ENCODE measurements at places on chromosomes 16 and 17. TPM values are rescaled to one million over a fixed set of nuclear protein-coding genes. Genes with fewer than 3 reads are reported as not detected.

KRT28 gene
- not detected for polyA plus RNA-seq

NXPH3 gene
- polyA plus RNA-seq, result 40.4 TPM

NSF gene
- polyA plus RNA-seq, result 10.6 TPM

CLDN7 gene
- polyA plus RNA-seq, result 37.6 TPM

CACNA1G gene
- polyA plus RNA-seq, result not detected

KIF2B gene
- polyA plus RNA-seq, result not detected

RNF43 gene
- polyA plus RNA-seq, result 1.1 TPM

GP2 gene
- 6.4 TPM for polyA plus RNA-seq

NPIPA2 gene
- 3.0 TPM for polyA plus RNA-seq

SPNS3 gene
- polyA plus RNA-seq, result not detected

GRCh38 chr16:67250045-67250327 lies 1.2 kb downstream of the SLC9A5 start:
- no peak for DNase-seq

GRCh38 chr16:69761983-69762813 lies at the start of gene WWP2:
TSS of gene WWP2 (plus strand) at chr16:69762332. CDS start at chr16:69787011, 24,679 bp downstream.
- DNase-seq, result peak; percentile 92

DNA sequence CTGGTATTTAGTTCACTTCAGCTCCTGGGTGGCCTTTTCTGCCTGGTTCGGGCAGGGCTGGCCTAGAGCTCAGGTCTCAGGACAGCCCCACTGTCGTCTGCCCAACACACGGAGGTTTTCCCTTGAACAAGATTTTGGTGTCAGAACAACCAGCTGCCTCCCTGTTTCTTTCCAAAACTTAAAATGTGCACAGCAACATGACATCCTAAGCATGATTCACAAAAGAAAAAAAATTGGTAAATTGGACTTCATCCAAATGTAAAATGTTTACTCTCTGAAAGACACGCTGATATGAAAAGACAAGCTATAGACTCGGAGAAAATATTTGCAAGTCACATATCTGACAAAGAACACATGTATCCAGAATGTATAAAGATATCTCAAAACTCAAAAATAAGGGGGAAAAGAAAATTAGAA lies 197.8 kb upstream of the CHMP6 start:
- DNase-seq, result peak; percentile 44

GRCh38 chr17:14340857-14341754 lies 40.2 kb downstream of the HS3ST3B1 start:
- no peak for DNase-seq

GRCh38 chr17:64780096-64781013 lies 118.2 kb upstream of the SMURF2 start:
- DNase-seq, result peak; percentile 81

- DNase-seq, result no peak
Observed at GRCh38 chr16:24195221-24195620, 60.9 kb upstream of the CACNG3 start.

DNA sequence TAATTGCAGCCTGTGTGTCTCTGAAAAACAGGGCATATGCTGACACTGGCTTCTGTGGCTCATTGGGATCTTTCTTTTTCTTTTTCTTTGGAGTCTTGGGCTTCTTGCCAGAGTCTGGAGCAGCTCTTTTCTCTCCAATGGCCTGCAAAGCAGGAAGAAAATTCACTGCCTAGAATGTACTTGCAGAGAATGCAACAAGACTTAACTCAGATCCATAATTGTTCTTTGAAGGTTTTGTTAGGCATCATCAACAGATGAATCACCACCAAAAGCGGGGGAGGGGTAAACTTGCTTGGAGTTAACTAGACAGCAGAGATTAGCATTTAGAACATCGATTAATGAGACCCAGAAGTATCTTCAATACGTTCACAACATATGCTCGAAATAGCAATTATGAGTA lies 100.9 kb downstream of the TOX3 start:
- no peak for DNase-seq

DNA sequence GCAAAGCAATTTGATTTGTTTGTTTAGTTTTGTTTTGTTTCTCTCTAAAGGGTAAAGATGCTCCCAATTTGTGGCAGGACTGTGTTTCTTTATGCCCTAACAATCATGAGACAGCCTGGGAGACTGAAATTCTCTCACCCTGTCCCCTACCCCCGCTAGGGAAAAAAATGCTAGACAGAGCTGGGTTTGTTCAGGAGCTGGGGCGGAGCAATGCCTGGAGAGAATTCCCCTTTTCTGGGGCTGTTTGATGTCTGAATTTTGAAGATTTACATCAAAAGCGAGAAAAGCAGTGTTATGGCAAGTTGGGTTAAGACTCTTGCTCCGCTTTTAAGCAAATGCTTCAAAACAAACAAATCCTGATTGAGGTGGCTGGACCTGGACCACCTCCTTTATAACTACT lies 8.4 kb downstream of the MAF start:
- no peak for DNase-seq

DNA sequence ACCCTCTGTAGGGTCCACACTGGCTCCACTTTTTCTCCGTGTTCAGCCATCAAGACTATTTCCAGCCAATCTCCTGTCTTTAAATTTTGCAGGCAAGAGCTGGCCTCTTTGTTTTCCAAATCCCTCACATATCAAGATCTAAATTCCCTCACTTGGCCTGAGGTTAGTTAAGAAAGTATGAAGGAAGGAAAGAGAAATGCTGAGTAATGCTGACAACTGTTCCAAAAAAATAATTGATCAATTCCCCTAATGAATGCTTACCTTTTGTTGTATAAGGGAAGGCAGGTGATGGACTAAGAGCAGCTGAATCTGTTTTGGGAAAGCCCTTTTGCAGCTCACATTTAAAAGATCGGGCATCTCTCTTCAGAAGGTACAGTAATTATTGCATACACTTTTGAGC lies 105.1 kb upstream of the KCNJ16 start:
- DNase-seq, result no peak

DNA sequence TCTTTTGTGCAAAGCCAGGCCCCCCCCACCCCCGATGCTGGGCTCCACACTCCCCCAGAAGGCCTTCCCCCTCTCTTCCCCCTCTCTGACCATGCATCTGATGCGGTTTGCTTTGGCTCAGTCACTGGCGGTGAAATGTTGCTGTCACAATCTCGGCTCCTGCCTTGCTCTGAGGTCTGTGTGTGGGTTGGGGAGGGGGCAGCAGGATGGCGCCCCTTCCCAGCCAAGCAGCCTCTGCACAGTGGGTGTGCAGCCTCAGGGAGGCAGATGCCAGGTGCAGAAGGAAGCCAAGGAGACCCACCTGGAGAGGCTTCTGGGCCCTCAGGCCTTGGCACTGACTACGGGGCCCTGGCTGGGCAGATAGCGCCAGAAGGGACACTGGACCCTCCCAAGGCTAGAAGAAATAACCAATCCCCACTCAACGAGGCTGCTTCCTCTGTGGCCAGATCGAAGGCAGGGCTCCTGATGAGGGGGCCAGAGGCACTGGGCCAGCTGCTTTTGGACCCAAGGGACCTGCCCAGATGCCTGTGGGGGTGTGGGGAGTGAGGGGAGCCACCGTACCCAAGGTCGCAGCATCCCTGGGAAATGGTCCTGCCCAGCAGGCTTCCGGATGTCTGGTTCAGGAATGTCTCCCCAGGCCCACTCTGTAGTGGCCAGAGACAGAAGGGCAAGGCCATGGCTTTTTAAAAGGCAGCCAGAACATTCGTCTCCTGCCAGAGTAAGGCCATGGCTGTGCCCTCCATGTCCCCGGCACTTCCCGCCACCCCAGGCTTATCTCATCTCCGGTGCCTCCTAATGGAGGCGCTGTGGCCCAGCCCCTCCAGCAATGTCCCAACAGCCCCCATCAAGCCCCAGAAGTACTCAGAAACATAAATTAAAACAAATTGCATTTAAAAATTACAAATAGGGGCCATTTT lies 43.4 kb upstream of the SLC38A10 start:
- no peak for DNase-seq

- peak; percentile 88 for DNase-seq
Observed at GRCh38 chr17:81487487-81488275, 24.9 kb downstream of the ACTG1 start.

DNA sequence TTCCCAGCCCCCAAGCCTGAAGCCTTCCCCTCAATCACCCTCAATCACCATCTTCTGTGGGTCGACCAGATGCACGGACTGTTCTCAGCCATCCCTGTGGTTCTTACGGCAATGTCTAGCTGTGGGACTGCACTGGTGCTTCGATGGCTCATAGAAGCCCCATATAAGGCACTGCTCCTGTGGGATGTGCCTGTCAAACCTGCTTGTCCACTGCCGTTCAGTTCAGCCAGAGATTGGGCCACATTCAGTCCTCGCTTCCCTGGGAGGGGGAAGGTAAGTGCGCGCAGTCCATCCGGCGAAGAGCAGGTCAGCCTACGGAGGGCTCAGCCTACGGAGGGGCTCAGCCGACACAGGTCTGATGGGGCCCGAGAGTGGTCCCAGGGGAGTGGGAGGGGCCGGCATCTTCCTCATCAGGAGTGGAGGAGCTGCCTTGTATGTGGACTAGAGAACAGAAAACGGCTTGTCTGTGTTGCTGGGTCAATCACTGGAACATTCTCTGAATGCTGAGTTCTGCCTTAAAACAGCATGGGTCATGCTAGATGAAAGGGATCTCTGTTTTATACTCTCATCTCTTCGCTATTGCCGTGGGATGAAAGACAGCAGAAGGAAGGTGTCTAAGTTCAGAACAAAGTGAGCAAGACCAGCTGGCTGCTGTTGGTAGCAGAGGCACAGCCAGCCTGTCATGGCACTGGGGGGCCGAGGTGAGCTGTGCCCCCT lies at the start of gene CARD14:
CARD14 (plus strand) TSS at position 247 of the 717 bp plus-strand sequence. CDS start 11,409 bp downstream, outside the sequence.
- DNase-seq, result no peak

- DNase-seq, result no peak
Observed at GRCh38 chr16:2074071-2074470, 26.3 kb downstream of the TSC2 start.

GRCh38 chr16:84284154-84284722 lies 10.4 kb upstream of the WFDC1 start:
- DNase-seq, result peak; percentile 63

DNA sequence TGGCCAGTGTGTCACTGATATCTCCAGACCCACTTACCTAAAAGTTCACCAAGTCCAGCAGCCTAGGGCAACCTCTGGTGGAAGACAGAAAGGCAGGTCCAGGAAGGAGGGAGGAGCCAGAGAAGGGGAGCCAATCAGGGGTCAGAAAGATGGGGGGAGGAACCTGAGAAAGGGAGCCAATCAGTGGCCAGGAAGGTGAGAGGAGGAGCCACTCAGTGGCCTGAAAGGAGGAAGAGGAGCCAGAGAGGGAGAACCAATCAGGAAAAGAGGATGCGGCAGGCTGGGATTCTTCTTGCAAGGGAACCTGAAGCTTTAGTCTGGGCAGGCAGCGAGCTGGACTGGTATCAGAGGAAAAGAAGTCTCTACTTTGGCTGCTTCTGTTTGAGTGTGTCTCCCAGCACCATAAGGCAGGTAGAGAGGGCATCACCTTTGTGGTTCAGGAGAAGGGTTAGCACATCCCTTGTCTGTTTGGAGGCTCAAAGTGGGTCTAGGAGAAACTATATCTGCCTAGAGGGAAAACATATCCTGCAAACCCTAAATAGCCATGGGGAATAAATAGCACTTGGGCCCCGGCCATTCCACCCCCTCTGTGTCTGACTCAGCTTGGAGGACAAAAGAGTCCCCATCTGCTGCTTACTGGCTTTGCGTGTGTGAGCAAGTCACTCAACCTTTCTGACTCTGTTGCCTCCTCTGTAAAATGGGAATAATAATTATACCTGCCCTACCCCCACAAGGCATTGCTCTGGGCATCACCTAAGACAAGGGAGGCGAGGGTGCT lies 43.4 kb upstream of the CRHR1 start:
- DNase-seq, result no peak

DNA sequence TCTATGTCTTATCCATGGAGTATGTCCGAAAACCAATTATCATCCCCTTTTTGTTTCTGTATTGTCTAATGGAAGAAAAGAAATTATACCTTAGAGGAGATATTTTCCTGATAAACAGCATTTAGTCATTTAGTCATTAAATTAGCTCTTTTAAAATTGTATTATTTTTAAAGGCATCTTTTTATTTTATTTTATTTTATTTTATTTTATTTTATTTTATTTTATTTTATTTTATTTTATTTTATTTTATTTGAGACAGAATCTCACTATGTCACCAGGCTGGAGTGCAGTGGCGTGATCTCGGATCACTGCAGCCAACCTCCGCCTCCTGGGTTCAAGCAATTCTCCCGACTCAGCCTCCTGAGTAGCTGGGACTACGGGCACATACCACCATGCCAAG lies 559.1 kb downstream of the CDH13 start:
- no peak for DNase-seq

- DNase-seq, result no peak
Observed at GRCh38 chr17:31700973-31701372, 158.1 kb downstream of the COPRS start.

GRCh38 chr17:41848788-41849187 lies 11.2 kb downstream of the KLHL10 start:
- DNase-seq, result no peak

DNA sequence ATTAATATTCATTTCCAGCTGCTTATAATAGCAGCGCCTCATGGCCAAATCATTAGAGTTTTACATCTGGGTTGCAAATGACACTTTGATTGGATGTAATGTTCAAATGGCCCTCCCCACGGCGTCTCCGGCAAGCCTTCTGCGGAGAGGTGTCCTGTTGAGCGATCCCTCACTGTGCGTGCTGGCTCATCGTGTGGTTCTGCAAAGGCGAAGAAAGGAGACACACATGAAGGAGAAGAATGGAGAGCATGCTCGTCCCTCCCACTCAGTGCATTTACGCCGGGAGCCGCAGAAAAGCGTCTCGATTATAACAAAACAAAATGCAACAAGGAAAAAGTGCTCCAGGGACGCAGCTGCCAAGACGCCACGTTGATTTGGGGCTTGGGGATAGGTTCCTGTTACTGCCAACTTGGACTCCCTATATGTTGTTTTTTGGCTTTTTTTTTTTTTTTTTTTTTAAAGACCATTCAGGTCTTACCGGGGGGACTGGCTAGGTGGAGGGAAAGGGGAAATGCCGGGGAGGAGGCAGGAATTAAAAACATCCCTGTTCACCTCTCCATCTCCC lies 117.6 kb downstream of the C16orf78 start:
- no peak for DNase-seq

DNA sequence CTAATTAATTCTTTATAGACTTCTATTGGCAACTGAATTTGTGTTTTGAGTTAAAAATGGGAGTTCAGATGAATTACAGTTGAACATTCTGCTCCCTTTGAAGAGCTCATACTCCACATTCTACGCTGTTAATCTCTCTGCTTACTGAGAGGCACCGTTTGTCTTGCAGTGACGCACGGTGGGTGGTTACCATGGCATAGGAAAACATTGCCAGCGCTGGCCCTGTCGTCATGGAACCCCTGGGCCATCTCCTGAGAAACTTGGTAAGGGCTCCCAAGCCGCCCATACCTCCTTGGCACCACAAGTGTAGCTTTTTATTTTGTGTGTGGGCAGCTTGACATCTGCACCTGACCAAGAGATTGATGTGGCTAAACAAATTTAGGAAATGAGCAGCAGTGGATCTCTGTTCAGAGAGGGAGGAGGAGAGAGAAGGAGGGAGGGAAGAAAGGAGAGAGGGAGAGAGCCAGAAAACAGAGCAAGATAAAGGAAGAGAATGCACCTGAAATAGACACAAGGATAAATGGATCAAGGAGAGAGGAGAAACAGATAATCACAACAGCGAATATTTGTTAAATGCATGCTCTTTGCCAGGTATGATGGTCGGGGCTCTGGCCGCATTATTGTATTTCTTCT lies 398.5 kb downstream of the HAPSTR1 start:
- DNase-seq, result no peak
